Activated T-cell treated with anti-CD3 and anti-CD28 coated beads, Interleukin-2, amount 50 U/mL, for 24 hours (primary cell): ENCODE measurements at places on chromosomes 1 and 21.
A peak's percentile ranks its signal among the peaks of the same experiment; 100 is the strongest.

DNA sequence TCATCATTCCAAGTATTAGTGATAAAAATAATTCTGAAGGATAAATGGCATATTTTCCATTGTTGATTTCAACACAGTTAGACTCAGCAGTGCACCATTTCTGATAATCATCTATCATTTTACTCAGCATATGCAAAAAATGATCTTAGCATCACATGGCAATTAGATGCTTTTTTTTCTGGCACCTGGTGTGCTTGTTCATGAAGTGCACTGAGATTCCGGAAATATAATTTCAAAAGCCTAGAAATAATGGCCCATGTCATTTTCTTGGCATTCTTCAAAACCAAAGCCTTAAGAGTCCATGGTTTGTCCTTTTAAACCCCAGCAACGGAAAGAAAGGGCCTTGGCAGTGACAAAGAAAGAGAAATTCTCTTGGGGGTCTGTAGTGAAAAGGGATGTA, 278.8 kb downstream of the KIF26B start:
- DNase-seq, result no peak

GRCh38 chr1:170669107-170669445, 5.1 kb downstream of the PRRX1 start:
- no peak for DNase-seq

DNA sequence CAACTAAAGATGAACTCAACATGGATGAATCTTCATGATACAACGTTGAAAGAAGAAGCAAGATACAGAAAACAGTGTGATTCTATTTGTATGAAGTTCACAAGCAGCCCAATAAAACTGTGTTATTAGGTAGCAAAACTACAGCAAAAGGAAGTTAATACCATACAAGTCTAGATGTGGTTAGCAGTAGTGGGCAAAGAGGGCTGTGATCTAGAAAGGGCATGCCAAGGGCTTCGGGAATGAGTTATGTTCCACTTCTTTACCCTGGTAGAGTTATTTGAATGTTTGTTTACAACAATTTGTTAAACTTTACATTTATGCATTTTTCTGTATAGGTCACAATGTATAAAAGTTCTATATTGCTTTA, 9.2 kb downstream of the TNFRSF9 start:
- DNase-seq, result no peak

DNA sequence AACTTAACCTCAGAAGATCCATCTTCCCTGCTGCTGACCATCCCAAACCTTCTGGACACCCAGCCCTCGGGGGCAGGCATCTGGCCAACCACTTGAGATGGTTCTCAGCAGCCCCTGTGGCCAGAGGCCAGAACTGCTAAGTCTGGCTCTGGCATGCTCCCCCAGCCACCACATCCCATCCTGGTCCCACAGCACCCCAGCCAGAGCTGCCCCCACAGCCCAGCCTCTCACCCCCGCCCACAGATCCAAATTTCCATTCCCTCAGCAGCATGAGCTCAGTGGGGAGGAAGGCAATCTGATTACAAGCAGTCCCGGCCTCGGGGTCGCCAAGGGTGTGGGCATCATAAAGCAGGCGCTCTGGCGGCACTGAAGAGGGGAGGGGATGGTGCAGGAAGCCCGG, 45.6 kb downstream of the GLIS1 start:
- no peak for DNase-seq

DNA sequence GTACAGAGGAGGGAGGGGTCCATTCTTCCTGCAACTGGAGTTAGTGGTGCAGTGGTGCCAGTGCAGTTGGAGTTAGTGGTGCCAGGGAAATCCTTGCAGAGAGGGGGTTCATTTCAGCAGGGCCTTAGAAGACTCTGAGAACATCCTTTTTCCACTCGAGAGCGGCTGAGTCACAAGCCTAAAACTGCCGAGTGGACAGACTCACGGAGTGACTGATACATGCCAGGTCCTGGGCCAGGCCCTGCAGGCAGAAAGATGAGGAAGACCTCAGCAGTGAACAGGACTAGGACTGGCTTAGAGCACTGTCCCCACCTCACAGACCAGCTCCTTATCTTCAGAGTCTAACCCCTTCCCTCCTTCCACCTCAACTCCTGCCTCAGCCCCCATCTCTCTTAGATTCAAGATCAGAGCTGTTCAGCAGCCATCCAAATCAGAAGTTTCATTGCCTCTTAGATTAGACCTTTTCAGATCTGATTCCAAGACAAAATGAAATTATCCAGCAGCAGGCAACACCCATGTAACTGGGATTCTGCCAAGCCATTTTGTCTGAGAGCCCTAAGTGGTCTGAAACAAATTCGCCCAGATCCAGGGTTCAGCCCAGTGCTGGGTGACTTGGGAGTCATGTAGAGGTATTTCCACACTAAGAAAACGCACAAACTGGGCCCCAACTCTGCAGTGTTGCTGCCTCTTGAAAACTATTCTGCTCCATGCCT, 12.7 kb upstream of the IKBKE start:
- DNase-seq, result no peak

DNA sequence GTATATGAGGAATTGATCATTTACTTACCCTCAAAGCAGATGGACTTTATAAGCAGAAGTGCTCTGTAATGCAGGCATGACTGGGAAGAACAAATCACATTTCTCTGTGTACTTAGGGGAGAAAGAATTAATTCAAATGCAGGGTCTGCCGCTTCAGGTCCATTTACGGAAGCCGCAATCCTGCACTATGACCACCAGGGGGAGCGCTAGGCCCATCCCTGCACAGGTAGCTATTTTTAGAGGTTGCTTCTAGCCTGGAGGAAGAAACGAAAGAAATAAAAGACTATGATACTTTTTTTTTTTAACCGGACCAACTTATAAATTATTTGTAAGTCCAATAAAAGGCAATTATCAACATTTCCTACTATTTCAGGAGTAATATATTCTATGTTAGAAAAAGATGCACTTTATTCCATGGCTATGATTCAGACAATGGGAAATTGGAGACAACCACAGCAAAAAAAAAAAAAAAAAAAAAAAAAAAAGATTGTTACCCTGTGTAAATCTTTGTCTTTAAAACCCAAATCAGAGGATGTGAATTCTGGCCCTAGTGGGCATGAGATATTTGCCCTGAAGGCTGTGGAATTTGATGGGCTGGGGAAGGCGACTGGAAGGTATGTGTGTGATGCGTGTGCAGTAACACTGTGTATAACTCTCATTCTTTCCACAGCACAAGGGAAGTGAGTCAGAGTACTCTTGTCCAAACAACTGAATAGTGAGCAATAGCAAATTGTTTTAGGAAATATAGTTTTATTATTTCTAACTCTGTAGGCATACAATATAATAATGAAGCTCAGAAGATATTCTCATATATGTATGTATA, 12.9 kb upstream of the FYB2 start:
- peak; percentile 71 for DNase-seq

- no peak for DNase-seq
These were observed 214.1 kb downstream of the AJAP1 start for GRCh38 chr1:4868521-4868920.

DNA sequence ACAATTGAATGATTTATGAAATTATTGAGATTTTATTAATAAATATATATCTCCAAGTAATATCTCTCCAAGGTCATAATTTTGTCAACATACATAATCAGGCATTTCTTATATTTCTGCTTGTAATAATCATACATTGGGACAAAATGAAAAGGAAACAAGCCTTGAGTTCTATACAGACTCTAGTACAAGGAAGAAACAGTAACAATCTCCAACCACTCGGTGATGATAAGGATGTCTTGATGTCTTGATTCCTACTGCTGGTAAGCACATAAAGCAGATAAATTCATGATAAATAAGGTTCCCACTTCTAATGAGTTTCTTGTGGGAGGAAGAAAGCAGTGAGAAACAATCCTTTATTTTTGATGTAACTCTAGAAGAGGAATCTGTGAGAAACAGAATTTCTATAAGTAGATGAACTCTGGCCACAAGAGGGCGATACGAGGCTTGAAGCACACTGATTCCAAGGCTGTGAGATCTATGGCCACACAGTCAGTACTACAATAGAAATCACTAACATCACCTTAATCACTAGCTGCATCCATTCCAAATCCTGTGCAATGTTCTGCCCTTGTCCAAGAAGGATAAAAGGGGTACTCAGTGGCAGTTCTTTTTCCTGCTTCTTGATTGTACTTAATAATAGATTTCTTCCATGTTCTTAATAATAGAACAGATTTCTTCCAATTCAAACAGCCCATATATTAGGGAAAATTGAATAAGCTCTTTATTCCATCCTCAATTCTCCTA, 41.4 kb upstream of the LRRC8B start:
- DNase-seq, result peak; percentile 72

- DNase-seq, result no peak
These were observed 6.5 kb downstream of the IRF2BP2 start for GRCh38 chr1:234603221-234604204.

DNA sequence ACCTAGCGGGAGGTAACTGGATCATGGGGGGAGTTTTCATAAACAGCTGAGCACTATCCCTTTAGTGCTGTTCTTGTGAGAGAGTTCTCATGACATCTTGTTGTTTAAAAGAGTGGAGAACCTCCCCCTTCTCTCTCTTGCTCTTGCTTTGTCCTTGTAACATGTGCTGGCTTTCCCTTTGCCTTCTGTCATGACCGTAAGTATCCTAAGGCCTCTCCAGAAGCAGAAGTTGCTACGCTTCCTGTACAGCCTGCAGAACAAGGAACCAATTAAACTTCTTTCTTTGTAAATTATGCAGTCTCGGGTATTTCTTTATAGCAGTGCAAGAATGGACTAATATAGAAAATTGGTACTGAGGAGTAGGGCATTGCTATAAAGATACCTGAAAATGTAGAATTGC, 515.6 kb downstream of the NEGR1 start:
- no peak for DNase-seq

DNA sequence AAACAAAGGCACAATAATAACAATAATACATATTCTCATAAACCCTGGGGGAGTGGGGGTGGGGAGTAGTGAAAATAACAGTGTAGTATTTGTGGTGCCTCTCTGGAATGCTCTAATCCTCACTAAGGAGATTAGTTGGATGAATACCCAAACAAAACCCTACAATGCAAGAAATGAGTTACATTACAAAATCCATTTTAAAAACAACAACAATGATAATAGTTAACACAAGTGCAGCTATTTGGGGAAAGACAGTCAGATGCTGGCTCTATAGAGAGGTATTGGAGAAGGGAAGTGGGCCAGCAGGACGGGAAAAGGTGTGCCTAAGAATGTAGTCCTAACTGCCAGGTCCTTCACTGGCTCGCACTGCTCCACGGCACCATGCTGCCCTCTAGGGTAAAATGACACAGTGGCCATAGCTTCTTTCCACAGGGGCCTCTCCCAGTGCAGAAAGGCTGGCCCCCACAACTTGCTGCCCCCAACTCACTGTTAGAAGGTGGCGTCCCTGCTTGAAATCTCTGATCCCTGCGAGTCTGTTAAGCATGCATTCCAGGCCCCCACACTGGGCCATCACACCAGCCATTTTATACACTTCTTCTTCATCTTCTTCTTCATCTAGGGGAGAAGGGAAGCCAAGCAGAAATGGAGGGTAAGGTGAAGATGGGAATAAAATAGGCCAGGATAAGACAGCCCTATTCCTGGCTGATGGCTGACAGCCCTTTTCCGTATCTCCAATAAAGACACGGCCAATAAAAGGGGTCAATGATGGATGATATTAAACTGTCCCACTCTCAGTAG, 113.8 kb downstream of the UBR4 start:
- no peak for DNase-seq

- no peak for DNase-seq
These were observed 161.6 kb upstream of the VAMP3 start for GRCh38 chr1:7609311-7609994.

- DNase-seq, result peak; percentile 47
These were observed 30.9 kb downstream of the WNT3A start for GRCh38 chr1:228037401-228038386.

DNA sequence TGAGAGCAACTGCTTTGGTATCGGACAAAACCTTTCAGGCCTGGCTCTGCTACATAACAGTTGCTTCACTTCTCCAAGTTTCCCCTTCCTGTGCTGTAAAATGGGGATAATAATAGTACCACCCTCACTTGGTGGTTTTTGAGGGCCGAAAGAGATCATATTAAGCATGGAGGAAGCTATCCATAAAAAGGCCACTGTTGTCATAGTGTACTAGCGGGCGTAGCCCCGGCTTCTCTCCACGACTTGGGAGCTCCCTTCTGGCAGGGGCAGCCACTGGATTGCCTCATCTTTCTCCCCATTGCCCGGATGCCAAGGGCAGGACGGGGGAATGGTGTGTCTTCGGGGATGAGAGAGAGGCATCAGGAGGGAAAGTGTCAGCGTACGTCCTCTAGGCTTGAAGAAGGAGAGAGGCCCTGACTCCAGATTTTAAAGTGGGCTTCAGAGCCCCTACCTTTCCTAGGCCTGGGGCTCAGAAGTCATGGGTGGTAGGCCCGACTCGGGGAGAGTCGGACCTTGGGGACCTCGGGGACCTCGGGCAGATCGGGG, 548 bp upstream of the MFSD2A start:
- no peak for DNase-seq

GRCh38 chr1:156746406-156746727, 5.1 kb downstream of the HDGF start:
- DNase-seq, result no peak

- DNase-seq, result no peak
These were observed 3.9 kb downstream of the BCAR3 start for GRCh38 chr1:93677729-93678128.

GRCh38 chr1:31784356-31785019, 20.3 kb upstream of the ADGRB2 start:
- DNase-seq, result no peak

DNA sequence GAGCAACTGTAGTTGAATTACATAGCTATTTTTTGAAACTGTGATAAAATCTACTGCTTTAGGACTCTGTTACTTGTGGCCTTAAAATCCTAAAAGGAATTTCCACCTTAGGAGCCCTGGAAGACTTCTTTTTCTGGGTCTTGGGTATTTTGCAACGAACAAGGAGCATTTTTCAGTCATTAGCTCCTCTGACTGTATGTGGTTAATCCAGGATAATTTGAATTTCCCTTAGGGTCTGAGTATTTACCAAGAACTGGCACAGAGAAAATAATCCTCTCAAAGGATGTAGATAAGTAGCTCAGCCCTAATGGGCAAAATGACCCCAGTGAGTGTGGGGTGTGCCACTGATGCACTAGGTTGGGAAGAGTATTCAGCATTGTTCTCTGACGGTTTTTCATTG, 170.4 kb downstream of the VAV3 start:
- DNase-seq, result no peak

- no peak for DNase-seq
These were observed 4.3 kb upstream of the DPYD start for GRCh38 chr1:97925151-97925550.

GRCh38 chr1:2492091-2492490, 16.0 kb downstream of the PLCH2 start:
- no peak for DNase-seq

- DNase-seq, result no peak
These were observed 969.0 kb downstream of the TTLL7 start for GRCh38 chr1:83029916-83030315.
